Anterior cingulate cortex (tissue), 58 donors: ENCODE measurements at places on chromosomes 1 and 21.

GRCh38 chr1:174058624-174059023 lies 36.5 kb upstream of the RC3H1 start:
- DNase-seq = no peak

DNA sequence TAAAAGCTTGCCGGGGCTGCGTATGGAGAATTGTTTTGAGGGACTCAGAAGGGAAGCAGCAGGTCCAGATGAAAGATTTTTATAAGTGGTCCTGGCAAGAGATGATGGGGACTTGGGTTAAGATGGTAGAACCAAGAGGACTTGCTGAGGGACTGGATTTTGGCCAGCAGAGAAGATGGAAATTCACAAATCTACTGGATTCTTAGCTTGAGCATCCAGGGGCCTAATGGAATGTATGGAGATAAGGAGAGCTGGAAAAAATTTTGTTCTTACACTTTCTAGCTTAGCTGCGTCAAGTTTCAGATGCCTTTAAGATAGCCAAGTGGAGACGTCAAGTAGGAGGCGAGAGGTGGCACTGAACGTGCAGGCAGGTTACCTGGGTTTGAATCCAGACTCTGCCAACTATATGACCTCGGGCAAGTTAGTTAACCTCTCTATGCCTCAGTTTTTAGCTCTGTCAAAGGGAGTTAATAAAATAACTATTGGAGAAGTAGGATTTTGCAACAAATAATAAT lies 3.4 kb upstream of the RBP7 start:
- DNase-seq = no peak

DNA sequence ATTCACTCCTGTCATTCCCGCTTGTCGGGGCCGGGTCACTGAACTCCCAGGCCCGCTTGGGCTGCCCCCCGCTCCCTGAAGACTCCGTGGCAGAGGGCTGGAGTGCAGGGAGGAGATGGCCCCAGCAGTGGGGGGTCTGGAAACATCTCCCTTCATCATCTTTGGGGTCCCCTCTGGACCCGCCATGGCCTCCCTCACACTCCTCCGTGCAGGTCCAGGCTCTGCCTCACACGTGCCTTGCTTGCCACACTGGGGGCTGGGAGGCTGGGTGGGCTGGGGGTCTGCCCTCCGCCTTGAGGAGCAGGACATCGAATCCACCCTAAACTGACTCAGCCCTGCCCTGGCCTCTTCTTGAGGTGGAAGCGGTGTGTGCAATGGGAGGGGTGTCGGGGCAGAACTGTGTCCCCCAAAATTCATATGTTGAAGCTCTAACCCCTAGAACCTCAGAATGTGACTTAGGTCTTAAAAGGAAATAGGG lies 35.2 kb downstream of the POFUT2 start:
- DNase-seq = no peak

DNA sequence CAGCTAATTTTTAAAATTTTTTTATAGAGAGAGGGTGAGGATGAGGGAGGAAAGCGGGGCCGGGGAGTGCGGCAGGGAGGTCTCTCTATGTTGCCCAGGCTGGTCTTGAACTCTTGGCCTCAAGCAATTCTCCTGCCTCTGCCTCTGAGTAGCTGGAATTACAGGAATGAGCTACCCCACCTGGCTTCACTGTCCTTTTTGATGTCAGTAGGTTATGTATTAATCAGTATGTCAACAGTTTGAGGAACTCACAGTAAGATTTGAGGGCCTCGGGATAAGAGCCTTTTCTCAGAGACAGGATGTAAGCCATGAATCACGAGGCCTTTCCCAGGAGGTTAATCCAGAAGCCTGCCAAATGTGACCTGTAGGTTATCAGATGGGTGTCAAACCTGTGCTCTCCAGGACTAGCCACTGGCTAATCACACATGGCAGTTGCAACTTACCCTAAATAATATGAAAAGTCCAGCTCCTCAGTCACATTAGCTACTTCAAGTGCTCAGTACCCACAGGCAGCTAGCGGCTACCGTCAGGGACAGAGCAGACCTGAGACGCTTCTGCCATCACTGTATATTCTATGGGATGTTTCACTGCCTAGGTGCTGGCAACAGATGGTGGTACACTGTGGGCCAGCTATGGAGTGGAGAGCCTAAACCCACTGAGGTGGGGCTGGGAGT lies 33.1 kb downstream of the TRIM67 start:
- DNase-seq = no peak

- DNase-seq = no peak
These were observed 43.2 kb upstream of the C1orf185 start for GRCh38 chr1:51058858-51059257.

- no peak for DNase-seq
These were observed 42.2 kb upstream of the TRABD2B start for GRCh38 chr1:48039088-48040054.

GRCh38 chr1:228156941-228157728 lies 7.4 kb downstream of the GJC2 start:
- DNase-seq = no peak

DNA sequence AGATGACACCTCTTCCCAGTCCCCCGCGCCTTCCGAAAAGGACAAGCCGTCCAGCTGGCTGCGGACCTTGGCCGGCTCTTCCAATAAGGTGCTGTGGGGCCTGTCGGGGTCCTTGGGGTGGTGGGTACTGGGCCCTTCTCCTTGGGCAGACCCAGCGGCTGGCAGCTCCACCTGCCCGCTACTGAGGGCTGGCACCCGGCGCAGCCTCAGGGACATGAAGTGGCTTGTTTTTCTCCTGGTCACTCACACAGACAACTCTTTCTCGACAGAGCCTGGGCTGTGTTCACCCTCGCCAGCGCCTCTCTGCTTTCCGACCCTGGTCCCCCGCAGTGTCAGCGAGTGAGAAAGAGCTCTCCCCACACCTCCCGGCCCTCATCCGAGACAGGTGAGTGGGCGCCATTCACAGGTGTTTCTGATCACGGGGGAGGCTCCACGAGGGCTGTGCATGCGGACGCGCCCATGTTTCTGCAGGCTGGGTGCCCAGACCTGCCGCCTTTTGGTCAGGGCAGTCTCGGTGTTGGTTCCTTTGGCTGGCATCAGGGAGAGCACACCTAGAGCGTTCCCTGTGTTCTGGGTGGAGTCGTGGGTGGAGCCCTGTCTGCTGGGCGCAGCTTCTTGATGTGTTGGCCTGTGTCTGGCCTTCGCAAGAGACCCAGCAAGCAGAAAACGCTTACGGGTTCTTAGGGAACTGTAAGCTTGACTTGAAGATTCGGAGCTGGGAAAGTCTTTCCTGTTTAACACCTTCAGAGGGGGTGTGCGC lies 75.1 kb downstream of the SKI start:
- no peak for DNase-seq

DNA sequence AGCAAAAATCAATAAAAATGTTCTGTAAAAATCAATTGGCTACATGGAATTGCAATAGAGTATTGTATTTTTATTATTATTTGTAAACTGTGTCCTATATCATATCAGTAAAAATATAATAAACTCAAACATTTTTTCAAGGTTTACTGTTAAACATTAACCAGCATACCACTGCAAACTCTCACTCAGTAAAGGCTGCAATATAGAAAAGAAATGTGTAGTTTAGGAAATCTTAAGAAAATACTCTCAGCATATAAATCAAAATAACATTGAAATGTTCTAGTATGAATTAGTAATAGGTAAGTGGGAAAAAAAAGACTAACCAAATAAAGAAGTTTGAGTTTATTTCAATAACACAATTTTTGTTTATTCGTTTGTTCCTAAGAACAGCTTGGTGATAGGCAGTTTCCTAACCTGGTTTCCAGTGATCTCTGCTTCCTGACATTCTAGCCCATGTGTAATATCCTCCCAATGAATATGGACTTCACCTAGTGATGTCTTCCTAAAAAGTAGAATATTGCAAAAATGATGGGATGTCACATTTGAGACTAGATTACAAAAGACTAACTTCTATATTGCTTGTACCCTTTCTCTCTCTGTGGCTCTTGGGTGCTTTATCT lies 870.1 kb downstream of the BRINP3 start:
- DNase-seq = no peak

DNA sequence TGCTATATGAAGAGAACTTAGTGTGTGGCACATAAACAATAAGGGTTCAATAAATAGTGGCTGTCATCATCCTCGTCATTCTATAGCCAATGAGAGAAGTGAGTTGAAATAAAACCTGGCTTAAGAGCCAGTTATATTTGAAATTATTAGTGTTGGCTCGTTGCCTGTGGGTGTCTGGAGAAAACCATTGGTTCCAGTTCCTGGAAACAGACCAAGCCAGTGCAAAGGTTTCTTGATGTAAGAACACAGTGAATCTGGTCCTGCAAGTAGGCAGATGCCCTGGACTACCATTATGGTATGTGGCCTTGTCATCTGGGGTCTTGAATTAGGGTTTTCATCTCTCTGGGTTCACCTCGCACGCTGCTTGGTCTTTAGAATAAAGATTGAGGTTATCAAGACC lies 43.3 kb downstream of the URB2 start:
- DNase-seq = no peak

DNA sequence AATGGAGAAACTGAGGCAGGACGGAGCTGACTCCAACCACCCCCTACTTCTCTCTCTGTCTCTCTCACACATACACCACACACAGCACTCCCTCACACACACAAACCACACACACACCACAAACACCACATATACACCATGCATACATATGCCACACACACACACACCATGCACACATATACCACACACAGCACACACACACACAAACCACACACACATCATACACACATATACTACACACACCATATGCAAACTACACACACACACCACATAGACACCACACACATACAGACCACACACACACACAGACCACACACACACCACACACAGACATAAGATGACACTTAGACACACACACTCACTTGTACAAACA lies 94.3 kb downstream of the RIPK4 start:
- no peak for DNase-seq

DNA sequence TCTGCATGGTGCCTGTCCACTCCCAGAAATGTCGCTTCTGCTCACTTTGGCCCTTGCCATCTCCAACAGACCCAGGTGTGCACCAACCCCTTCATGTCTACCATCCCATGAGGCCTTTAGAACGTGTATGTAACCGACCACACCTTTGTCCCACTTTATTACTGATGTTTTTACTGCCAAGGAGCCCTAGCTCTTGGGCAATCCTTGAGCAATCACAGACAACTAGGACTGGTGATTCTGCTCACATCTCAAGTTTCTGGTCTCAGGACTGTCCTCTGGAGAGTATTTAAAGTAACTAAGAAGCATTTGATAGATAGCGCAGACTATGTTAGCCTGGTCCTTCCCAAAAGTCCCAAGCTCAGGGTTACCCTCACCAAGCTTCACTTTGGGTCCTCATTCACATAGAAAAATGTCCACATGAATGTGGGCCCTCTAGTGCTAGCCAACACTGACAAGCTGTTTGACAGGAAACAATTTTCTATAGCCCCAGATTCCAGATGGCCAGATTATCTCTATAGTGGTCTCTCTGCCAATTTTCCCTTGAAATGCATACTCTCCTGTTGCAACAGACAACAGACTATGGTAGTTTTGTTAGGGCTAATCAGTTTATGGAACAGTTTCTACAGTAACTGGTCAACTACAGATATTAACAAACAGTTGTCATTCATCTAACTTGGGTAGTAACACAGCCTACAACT lies 6.9 kb upstream of the TMEM81 start:
- no peak for DNase-seq

GRCh38 chr1:54171016-54171415 lies 18.2 kb upstream of the CDCP2 start:
- DNase-seq = no peak

DNA sequence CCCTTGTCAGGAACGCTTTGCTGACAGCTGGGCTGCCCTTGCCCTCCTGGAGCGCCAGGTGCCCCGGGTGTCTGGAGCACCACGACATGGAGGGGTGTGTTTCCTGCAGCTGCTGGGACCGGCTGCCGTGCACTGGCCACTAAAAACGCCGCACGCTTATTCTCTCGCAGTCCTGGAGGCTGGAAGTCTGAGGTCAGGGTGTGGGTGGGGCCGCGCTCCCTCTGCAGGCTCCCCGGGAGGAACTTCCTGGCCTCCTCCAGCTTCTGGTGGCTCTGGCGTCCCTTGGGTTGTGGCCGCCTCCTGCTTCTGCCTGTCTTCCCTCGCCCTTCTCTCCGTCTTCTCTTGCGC lies 28.0 kb upstream of the PLCH2 start:
- no peak for DNase-seq

GRCh38 chr21:28332796-28333195 lies 659.9 kb downstream of the LTN1 start:
- DNase-seq = no peak

GRCh38 chr1:36251794-36252481 lies 27.7 kb downstream of the THRAP3 start:
- DNase-seq = no peak

- no peak for DNase-seq
These were observed 130.1 kb upstream of the MAP1LC3C start for GRCh38 chr1:242128951-242129502.

DNA sequence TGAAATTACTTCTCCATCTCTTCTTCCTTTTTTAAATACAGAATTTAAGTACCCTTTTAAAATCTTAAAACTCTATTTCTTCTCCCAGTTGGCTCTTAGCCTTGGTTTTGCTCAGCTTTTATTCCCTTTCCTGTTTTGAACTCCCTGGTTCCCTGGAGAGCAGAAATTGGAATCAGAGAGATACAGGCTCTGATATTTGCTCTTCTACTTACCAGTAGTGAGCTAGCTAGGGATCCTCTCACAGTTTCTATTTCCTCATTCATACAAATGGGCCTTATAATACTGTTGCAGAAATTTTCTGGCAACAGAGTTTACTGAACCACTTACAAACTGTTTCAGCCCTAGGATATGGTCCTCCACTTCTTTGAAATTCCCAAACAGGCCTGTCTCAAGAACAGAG lies 606.3 kb downstream of the NUF2 start:
- no peak for DNase-seq
